ENCODE measurements at places on chromosomes 2 and 18. TPM values are rescaled to one million over a fixed set of nuclear protein-coding genes. Genes with fewer than 3 reads are reported as not detected.

DNA sequence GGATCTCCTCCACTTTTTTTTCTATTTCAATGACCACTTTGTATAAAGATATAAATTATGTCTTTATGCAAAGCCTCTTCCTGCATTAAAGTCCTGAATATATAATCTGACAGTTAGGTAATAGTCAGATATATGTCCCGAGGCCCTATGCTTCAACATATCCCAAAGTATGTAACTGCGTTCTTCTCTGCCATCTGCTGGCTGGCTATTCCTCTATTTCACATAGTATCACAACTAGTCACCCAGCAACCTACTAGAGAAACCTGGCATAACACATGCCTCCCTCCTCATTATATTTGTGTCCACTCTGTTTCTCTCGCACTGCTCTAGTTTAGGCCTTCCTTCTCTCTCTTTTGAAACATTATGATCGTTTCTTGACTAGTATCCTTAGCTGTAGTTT lies 640.8 kb downstream of the DPP10 start:
- DNase-seq = peak; percentile 8

The BCL2L11 gene
- 2.7 TPM for total RNA-seq

The COMMD1 gene
- 46.1 TPM for total RNA-seq

- no peak for DNase-seq
These were observed 7.2 kb downstream of the POMC start for GRCh38 chr2:25161055-25161781.

GRCh38 chr18:48776641-48777025 lies 174.1 kb downstream of the SMAD7 start:
- no peak for DNase-seq

The DAPL1 gene
- not detected for total RNA-seq

The GPR17 gene
- total RNA-seq = not detected

DNA sequence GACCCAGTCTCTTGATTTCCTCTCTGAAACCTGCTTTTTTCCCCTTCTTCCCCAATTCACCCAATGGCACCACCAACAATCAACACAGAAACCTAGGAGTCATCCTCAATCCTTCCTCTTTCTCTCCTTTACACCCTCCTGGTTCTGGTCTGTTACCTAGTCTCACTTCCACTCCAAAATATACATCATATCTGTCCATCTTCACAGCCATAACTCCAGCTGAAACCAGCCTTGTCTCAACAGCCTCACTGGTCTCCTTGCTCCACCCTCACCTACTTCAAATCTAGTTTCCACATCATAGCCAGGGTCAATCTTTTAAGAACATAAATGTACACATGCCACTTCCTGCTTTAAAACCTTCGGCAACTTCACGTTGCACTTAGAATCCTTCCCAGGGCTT lies 11.8 kb upstream of the TWSG1 start:
- DNase-seq = no peak

- DNase-seq = no peak
These were observed 20.3 kb downstream of the ADCYAP1 start for GRCh38 chr18:924987-925386.

GRCh38 chr2:240240781-240241180 lies 100.3 kb upstream of the OTOS start:
- no peak for DNase-seq

The STON1 gene
- 6.1 TPM for total RNA-seq

The GALNT5 gene
- 0.04 TPM for total RNA-seq

- DNase-seq = no peak
These were observed 16.1 kb upstream of the STAMBP start for GRCh38 chr2:73812635-73813034.

Data from H4 (cell line).